ENCODE measurements at places on chromosomes 1 and 21. TPM values are rescaled to one million over a fixed set of nuclear protein-coding genes. Genes with fewer than 3 reads are reported as not detected.
A peak's percentile ranks its signal among the peaks of the same experiment; 100 is the strongest.

GRCh38 chr1:90502696-90503095, 214.4 kb downstream of the BARHL2 start:
- H3K4me3 ChIP-seq: no peak overlapping the region
- H3K4me1 ChIP-seq: 0 out of 2 replicates have a peak, but pooled peaks cover 5% of the 10 kb centered on the region
- no peak for DNase-seq
- no peaks in the 10 kb centered on the region for H3K36me3 ChIP-seq
- no peak overlapping the region for H3K27ac ChIP-seq
- no peaks in the 10 kb centered on the region for H3K27me3 ChIP-seq

DNA sequence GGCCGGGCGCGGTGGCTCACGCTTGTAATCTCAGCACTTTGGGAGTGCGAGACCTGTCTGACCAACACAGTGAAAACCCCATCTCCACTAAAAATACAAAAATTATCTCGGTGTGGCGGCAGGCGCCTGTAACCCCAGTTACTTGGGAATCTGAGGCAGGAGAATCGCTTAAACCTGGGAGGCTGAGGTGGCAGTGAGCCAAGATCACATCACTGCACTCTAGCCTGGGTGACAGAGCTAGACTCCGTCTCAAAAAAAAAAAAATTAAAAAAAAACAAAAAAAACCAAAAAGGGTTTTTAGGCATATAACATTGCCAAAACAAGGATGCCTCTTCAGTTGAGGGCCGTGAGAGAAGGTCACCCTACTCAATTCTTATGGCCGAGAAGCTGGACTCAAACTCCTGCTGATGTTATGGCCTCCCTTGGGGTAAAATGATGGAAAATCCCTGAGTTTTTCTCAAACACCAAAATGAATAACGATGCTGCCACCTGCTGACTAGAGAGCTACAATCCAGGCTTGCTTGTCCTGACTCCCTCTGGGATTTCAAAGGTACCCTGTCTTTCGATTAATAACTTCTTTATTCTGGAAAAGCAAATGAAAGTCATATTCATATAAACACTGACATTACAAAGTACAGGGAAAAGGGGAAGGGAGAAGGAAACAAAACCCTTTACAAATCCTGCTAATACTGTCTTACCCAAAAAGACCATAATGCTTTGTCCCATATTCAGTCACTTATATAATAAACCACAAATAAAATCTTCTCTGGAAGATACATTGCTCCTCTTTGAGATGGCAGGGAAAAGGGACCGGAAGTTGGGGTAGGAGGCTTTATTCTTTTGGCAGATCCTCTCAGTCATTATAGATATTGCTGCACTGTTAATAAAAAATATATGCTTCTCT, 10.7 kb downstream of the RAB42 start:
- H3K4me1 ChIP-seq: peaks cover 40% of the 10 kb centered on the region
- no peaks in the 10 kb centered on the region for H3K27me3 ChIP-seq
- no peak overlapping the region for H3K4me3 ChIP-seq
- peak; percentile 81 for DNase-seq

DNA sequence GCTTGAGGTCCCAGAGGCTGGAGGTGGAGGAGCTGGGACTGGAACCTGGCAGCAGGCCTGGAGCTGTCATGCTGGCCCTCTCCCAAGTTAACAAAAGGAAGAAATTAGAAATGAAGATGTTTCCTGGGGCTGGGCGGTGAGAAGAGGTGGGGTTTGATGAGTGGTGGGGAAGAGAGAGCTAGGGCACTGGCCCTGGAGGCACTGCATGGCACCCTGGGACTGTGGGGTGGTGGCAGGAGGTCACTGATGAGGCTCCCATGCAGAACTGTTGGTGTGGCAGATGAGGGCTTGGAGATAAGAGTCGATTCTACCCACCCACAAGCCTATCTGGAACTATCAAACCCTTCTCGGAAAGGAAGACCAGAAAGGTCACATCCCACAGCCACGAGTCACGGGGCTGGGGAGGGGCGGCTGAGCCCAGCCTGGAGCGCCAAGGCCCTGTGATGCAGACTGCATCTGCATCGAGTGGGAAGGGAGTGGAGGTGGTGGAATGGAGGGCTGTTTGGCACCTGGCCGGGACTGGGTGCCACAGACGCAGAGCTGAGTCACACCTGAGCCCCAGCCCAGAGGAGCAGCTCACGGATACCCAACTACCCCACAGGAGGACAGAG, 29.4 kb downstream of the MRPL37 start:
- H3K4me3 ChIP-seq: no peak overlapping the region
- peak; percentile 35 for DNase-seq
- no peaks in the 10 kb centered on the region for H3K27me3 ChIP-seq
- H3K4me1 ChIP-seq: peaks cover 2% of the 10 kb centered on the region

GRCh38 chr1:173861731-173862145, 6.1 kb downstream of the GAS5 start:
- peaks cover 42% of the 10 kb centered on the region for H3K36me3 ChIP-seq
- H3K27me3 ChIP-seq: no peaks in the 10 kb centered on the region
- H3K4me1 ChIP-seq: peaks cover 25% of the 10 kb centered on the region
- H3K27ac ChIP-seq: no peak overlapping the region
- no peak overlapping the region for H3K4me3 ChIP-seq

DNA sequence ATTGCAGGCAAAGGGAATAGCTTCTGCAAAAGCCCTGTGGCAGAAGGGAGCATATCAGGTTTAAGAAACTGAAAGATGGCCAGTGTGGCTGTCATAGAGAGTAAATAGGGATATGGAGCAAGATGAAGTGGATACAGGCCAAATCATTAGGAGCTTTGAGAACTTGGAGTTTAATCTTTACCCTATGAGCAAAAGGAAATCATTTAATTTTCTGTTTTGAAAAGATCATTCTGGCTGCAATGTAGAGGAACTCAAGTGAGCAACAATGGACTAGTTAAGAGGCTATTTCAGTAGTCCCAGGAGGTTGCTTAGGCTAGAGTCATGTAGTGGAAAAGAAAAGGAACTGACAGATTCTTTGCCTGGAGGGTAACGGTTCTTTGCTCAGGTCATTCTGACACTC, 47.2 kb downstream of the RAP1A start:
- DNase-seq: no peak
- peaks cover 27% of the 10 kb centered on the region for H3K4me1 ChIP-seq
- no peak overlapping the region for H3K27ac ChIP-seq
- no peak overlapping the region for H3K4me3 ChIP-seq

DNA sequence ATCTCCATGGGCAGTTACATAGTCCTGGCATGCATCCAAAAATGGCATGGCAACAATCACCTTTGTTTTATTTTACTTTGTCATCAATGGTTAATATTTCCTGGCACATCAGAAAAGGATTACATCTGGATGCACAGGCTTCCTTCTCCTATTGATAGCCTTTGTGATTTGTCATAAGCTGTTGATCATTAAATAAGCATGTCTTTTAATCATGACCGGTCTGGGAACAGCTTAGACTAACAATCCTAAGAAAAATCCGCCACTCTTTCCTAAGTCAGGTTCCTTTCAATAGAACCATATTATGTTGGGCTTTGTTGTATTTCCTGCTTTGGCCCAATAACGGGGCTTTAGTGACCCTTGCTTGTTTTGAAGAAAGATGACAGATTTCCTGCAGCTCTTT, 330.6 kb downstream of the DUSP10 start:
- no peak overlapping the region for H3K27ac ChIP-seq
- no peaks in the 10 kb centered on the region for H3K36me3 ChIP-seq
- no peaks in the 10 kb centered on the region for H3K27me3 ChIP-seq
- H3K4me3 ChIP-seq: no peak overlapping the region
- H3K4me1 ChIP-seq: no peaks in the 10 kb centered on the region

- H3K4me3 ChIP-seq: no peak overlapping the region
- peak; percentile 33 for DNase-seq
- no peaks in the 10 kb centered on the region for H3K36me3 ChIP-seq
- no peaks in the 10 kb centered on the region for H3K27me3 ChIP-seq
Observed at GRCh38 chr1:184028854-184029623, 8.5 kb downstream of the COLGALT2 start.

The RSPH1 gene
- not detected for polyA plus RNA-seq

The FAM151A gene
- 0.25 TPM for polyA plus RNA-seq

GRCh38 chr21:36193200-36193599, 36.6 kb downstream of the DOP1B start:
- H3K4me1 ChIP-seq: peaks cover 20% of the 10 kb centered on the region
- no peak overlapping the region for H3K4me3 ChIP-seq
- no peaks in the 10 kb centered on the region for H3K27me3 ChIP-seq
- DNase-seq: no peak
- H3K36me3 ChIP-seq: no peaks in the 10 kb centered on the region
- no peak overlapping the region for H3K27ac ChIP-seq

The SPRR2A gene
- polyA plus RNA-seq: not detected

GRCh38 chr21:38126666-38127303, 130.0 kb upstream of the KCNJ15 start:
- H3K36me3 ChIP-seq: no peaks in the 10 kb centered on the region
- H3K4me1 ChIP-seq: no peaks in the 10 kb centered on the region
- H3K27me3 ChIP-seq: no peaks in the 10 kb centered on the region
- no peak overlapping the region for H3K27ac ChIP-seq

- H3K27me3 ChIP-seq: no peaks in the 10 kb centered on the region
- no peak overlapping the region for H3K4me3 ChIP-seq
- H3K36me3 ChIP-seq: no peaks in the 10 kb centered on the region
- no peak for DNase-seq
- H3K4me1 ChIP-seq: no peaks in the 10 kb centered on the region
Observed at GRCh38 chr1:26287811-26288210, 7.9 kb downstream of the SH3BGRL3 start.

- no peak overlapping the region for H3K4me3 ChIP-seq
- no peak overlapping the region for H3K27ac ChIP-seq
- no peaks in the 10 kb centered on the region for H3K4me1 ChIP-seq
Observed at GRCh38 chr1:13766592-13767564, 66.9 kb downstream of the PRDM2 start.

The GNG5 gene
- polyA plus RNA-seq: 84.5 TPM

DNA sequence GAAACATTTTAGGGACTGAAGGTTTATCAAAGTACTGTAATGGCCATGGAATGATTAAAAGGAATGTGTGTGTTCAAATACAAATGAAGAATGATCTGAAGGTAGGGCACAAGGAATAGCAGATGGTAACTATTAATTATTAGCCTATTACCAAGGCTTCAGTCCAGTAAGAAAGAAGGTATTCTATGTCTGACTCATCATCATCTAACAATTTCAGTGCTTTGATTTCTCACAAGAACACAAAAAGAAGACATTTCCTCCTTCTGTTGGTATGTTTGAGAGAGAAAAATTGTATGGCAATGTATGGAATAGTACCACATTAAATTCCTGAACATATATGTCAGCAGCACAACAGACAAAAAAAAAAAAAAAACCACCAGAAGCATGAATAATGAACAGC, 57.5 kb downstream of the TYW3 start:
- no peaks in the 10 kb centered on the region for H3K27me3 ChIP-seq
- no peak overlapping the region for H3K27ac ChIP-seq
- no peaks in the 10 kb centered on the region for H3K4me1 ChIP-seq

- no peak for DNase-seq
- peaks cover 15% of the 10 kb centered on the region for H3K4me1 ChIP-seq
- H3K27me3 ChIP-seq: peaks cover 70% of the 10 kb centered on the region
- no peaks in the 10 kb centered on the region for H3K36me3 ChIP-seq
- no peak overlapping the region for H3K27ac ChIP-seq
Observed at GRCh38 chr1:53689223-53689622, 49.7 kb downstream of the GLIS1 start.

DNA sequence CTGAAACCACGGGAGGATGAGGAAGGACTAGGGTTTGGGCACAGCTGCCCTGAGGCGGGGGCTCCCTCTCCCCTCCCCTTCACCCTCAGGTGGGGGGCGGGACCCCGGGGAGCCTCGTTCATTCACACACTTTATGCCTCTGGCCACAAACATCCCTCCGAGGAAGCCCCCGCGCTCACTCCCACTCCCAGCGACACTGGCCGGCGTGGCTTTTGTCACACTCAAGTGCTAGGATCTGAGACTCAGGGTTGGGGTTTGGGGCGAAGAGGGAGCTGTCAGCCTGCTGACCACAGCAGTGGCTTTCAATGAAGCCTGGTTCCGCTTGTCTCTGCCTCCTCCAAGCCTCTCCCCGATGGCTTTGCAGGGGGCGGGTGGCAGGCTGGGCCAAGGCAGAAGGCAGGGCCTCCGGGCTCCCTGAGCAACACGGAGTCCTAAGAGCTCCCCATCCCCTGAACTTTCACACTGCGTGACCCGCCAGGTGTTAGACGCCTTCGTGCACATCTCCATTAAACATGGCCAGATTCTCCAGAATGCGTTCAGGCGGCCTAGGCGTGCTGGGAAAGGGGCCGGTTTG, 178.1 kb downstream of the NPHP4 start:
- H3K27me3 ChIP-seq: peaks cover 4% of the 10 kb centered on the region
- no peak overlapping the region for H3K27ac ChIP-seq
- no peaks in the 10 kb centered on the region for H3K4me1 ChIP-seq

GRCh38 chr1:160567858-160568682, 11.2 kb downstream of the CD84 start:
- H3K4me3 ChIP-seq: no peak overlapping the region
- no peaks in the 10 kb centered on the region for H3K27me3 ChIP-seq
- H3K36me3 ChIP-seq: no peaks in the 10 kb centered on the region
- DNase-seq: no peak
- no peak overlapping the region for H3K27ac ChIP-seq
- H3K4me1 ChIP-seq: no peaks in the 10 kb centered on the region

DNA sequence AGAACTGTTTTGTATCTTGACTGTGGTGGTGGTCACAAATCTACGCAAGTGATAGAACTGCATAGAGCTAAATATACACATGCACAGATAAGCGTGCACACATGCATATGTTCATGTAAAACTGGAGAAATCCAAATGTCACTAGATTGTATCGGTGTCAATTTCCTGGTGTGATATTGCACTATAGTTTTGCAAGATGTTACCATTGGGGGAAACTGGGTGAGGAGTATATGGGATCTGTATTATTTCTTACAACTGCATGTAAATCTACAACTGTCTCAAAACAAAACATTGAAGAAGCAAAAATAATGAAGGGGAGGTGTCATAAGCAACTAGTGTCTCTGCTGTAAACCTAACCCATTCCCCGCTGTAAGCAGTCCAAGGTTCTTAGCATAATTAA, 30.2 kb downstream of the FAM163A start:
- no peak overlapping the region for H3K4me3 ChIP-seq
- H3K4me1 ChIP-seq: no peaks in the 10 kb centered on the region
- no peak for DNase-seq
- no peak overlapping the region for H3K27ac ChIP-seq
- H3K27me3 ChIP-seq: no peaks in the 10 kb centered on the region

Measured in HepG2 (cell line).